ENCODE measurements at places on chromosomes 12 and 14.

- DNase-seq = no peak
These were observed 404.8 kb downstream of the ATP23 start for GRCh38 chr12:58346032-58346632.

DNA sequence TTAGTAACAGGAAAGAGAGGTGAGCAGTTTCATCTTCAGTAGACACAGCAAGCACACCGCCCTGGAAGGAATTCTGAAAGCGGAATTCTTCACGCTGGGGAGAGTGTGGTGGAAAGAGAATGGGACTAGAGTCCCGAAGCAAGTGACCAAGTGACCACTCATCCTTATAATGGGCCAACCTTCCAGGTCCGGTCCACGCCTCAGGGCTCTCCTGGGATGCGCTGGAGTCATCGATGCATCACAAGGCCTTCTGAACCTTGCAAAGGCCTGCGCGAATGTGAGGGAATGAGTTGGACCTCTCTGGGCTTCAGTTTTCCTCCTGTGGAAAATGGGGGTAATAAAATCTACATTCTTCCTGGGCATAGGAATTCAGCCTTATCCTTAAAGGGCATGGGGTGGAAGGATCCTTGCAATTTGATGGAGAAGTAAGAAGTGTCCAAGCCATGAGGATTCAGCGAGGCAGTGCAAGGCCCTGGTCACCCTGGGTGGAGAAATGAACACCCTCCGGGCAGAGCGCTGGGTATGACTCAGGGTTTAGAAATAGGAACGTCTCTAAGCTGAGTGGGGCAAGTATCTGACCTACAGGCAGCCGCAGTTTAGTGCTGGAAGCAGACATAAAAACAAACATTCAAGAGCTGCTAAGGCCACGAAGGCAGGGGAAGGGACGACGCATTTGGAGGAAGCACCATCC is 97.7 kb downstream of the SETD3 start:
- no peak for DNase-seq

GRCh38 chr12:97938031-97938430 is 475.4 kb downstream of the RMST start:
- DNase-seq = no peak

DNA sequence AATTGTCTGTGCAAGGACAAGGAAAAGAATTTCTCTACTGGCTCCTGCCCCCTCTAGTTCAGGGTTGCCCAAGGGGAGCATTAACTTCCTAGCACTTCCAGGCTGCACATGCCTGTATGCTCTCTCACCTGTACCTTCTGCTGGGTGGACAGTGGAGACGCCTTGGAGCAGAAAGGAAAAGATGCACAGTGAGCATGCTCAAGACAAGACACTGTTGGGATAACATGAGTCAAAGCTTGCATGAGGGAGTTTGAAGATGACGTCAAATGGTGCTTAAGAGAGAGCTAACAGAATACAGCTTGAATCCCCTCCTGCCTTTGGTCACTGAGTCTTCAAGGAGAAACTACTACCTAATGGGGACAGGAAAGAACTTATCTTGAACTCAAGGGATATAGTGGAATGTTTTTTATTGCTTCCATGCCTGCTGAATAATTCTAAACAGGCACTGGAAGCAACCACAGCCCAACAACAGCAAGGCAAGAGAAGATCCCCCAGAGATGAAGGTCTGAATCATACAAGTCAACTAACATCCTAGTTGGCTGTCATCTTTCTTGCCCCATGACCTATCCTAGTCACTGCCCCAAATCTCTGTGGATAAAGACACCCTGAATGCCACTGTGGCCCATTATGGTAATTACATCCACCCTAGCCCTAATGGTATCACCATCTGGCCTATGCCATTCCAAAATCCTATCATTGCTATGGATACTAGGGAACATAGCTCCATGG is 23.5 kb downstream of the RPS6KA5 start:
- DNase-seq = no peak

- DNase-seq = no peak
These were observed 29.0 kb downstream of the STK38L start for GRCh38 chr12:27273114-27273513.

- DNase-seq = no peak
These were observed 91.6 kb downstream of the TPH2 start for GRCh38 chr12:72030277-72030676.

DNA sequence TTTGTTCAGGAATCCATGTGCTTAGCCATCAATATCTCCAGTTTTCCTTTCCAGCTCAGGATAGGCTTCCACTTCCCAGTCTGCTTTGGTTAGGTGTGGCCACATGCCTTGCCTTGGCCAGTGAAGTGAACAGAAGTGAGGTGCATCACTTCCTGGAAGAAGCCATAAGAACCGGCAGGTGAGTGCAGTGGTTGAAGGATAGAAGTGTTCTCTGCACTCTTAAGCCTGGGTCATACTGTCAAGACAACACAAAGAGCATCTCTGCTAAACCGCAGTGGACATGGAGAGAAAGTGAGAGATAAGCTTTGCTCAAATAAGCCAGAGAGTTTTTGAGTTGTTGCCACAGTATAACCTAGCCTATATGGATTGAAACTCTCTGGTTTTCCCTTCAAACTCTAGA is 11.4 kb downstream of the GNG2 start:
- DNase-seq = no peak

DNA sequence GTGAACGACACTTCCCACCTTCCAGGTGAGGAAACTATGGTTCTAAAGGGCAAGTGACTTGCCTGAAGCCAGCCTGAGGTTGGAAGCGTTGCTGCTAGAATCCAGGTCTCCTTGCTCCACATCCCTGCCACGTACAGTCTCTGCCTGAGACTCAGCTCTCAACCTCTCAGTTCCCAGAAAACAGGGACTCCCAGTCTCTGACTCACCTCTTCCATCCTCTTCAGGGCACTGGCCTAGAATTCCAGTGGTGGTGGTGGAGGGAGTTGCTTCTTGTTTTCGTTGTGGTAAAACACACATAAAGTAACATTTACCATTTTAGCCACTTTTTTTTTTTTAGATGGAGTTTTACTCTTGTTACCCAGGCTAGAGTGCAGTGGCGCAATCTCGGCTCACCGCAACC is 7.3 kb downstream of the GPR68 start:
- DNase-seq = no peak

- peak; percentile 76 for DNase-seq
These were observed 119.8 kb downstream of the SINHCAF start for GRCh38 chr12:31206038-31206670.

Data from HS-27A (cell line).